ENCODE measurements at places on chromosomes 5 and 9.

- no peak for DNase-seq
Measured at GRCh38 chr5:505951-506525, 18.2 kb downstream of the SLC9A3 start.

- no peak for DNase-seq
Measured at GRCh38 chr5:158965334-158965733, 134.4 kb downstream of the EBF1 start.

- DNase-seq, result no peak
Measured at GRCh38 chr5:83528439-83528769, 56.9 kb downstream of the VCAN start.

GRCh38 chr9:89493671-89494070, 4.2 kb downstream of the SEMA4D start:
- no peak for DNase-seq
